Stimulated activated CD8-positive, alpha-beta memory T cell treated with anti-CD3 and anti-CD28 coated beads, Interleukin-7, amount 100 ng/mL, for 1 hour (primary cell): ENCODE measurements at places on chromosomes 5 and 9.

DNA sequence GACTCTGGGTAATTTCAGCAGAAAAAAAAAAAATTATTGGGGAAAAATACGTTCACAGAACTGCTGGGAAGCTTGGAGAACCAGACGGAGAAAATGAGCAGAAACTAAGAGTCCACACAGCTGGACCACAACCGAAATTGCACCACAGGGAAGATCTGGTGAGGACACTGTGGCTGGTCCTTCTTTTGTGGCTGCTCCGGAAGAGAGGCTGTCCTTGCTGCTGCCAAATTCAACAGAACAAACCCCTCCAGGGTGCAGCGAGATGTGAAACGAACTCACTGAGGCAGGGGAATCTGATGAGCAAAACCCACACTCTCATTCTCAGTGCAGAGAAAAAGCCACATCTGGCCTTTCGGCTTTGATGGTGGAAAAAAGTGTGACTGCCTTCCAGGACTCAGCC lies 200.0 kb downstream of the ACTL7B start:
- no peak for DNase-seq

- DNase-seq, result no peak
Observed at GRCh38 chr9:113463418-113464285, at the start of gene RGS3. RGS3 (plus strand) TSS chr9:113463727; CDS start chr9:113463803, 76 bp downstream.

GRCh38 chr5:137669811-137670210 lies 66.1 kb downstream of the KLHL3 start:
- DNase-seq, result no peak

DNA sequence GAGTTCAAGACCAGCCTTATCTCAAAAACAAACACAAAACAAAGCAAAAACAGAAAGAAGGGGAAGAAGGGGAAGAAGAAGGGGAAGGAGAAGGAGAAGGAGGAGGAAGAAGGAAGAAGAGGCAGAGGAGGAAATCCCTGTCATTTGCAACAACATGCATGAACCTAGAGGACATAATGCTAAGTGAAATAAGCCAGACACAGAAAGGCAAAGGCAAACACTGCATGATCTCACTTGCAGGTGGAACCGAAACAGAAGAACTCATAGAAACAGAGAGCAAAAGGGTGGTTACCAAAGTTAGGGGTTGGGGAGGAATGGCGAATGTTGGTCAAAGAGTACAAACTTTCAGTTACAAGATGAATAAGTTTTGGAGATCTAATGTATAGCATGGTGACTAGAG lies 135.4 kb downstream of the UGCG start:
- DNase-seq, result no peak

- no peak for DNase-seq
Observed at GRCh38 chr9:108956022-108956630, 21.9 kb downstream of the ABITRAM start.

DNA sequence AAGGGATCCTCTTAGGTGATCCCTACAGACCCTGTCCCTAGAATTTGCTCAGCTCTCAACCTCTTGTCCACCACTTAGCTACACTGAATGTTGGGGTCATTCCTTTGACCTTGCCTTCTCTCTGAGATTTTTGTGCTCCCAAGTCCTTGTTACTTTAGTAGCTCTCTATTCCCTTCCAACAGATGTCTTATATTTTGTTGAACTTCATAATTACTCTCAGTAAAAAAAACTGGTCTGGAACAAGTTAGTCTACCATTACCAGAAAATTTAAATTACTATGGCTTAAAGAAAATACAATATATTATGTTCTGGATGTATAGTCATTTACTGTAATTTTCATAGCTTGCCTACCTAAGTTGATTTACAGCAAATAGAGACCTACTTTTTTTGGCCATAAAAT lies 23.5 kb upstream of the RANBP3L start:
- DNase-seq, result no peak

DNA sequence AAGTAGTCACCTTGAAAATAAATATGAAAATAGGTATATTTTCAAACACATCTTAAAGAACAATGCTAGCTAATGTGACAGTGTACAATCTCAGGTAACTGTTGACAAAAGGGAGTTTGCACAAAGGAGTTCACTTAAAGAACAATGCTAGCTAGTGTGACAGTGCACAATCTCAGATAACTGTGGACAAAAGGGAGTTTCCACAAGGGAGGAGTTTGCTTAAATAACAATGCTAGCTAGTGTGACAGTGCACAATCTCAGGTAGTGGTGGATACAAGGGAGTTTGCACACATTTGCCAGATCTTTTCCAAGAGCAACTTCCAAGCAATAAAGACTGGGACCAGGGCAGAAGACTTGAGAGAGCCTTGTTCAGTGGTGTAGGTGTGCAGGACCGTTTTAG lies 442.9 kb upstream of the FTMT start:
- no peak for DNase-seq

DNA sequence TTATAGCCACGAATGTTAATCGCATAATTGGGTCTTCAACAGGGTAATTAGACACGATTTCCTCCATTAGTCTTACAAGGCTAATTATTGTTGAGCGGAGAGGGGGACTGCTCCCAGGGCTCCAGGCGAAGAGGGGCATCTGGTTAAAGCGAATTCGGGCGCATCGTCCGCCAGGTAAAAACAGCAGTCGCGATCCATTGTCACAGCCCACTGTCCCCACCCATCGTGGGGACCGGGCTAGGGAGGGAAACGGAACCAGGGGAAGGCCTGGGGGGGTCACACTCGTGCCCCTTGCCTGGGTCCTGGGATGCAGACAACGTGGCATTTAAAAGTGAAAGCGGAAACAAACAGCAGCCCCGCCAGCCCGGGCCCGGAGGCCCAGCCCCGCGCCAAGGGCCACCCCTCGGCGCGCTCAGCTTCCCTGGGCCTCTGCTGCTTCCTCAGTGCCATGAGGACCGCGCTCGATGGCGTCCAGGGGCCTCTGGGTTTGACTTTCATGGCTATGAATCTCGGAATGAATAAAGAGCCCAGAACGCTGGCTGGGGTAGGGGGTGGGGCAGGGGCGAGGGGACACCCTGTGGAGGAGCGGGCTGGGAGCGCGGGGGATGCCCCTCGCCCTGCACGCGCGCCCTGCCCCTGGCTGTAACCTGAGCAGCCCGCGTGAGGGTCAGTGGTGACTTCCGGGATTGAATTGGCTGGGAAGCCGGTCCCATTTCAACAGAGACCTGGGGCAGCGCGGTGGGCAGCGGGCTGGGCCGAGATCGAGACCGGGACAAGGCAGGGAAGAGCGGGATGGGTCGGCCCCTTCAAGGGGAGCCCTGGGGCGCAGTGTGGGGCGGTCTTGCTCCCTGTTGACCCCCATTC lies 99.9 kb downstream of the GTF3C4 start:
- peak; percentile 20 for DNase-seq
